Mesenteric fat pad (tissue), 1 donor: ENCODE measurements at places on chromosomes 16 and 17. TPM values are rescaled to one million over a fixed set of nuclear protein-coding genes. Genes with fewer than 3 reads are reported as not detected.

The NKD1 gene
- total RNA-seq = 2.4 TPM

The DEXI gene
- total RNA-seq = 41.6 TPM

The TRPV3 gene
- total RNA-seq = 1.2 TPM

The RCVRN gene
- total RNA-seq = 0.67 TPM

The NPIPA3 gene
- total RNA-seq = 4.1 TPM

The SPN gene
- 2.9 TPM for total RNA-seq

The ZDHHC1 gene
- 9.5 TPM for total RNA-seq

The PPP1R1B gene
- 33.1 TPM for total RNA-seq

The MEAK7 gene
- total RNA-seq = 11.5 TPM

The VPS9D1 gene
- 17.9 TPM for total RNA-seq

The GPRC5C gene
- total RNA-seq = 17.9 TPM

The KRT24 gene
- total RNA-seq = not detected

The PDIA2 gene
- 2.2 TPM for total RNA-seq

The PRSS36 gene
- 9.8 TPM for total RNA-seq

The PDK2 gene
- 41.9 TPM for total RNA-seq

The HS3ST4 gene
- not detected for total RNA-seq

The OR1F1 gene
- total RNA-seq = not detected

The SDR42E2 gene
- total RNA-seq = not detected

The PDILT gene
- total RNA-seq = not detected

The KRT33B gene
- total RNA-seq = not detected

The MT1B gene
- total RNA-seq = not detected

The MFSD6L gene
- total RNA-seq = not detected

The LAT gene
- total RNA-seq = 4.1 TPM

The PHF23 gene
- total RNA-seq = 47.4 TPM

The CLUH gene
- 149 TPM for total RNA-seq

The MT1A gene
- 769 TPM for total RNA-seq

The IL17C gene
- total RNA-seq = not detected

The PIRT gene
- total RNA-seq = not detected

The PPP1R27 gene
- not detected for total RNA-seq

The CD300LG gene
- 121 TPM for total RNA-seq

The UNC13D gene
- 12.8 TPM for total RNA-seq

The TMC6 gene
- 117 TPM for total RNA-seq

The NPW gene
- 0.58 TPM for total RNA-seq

The HAS3 gene
- 0.77 TPM for total RNA-seq

The DUS1L gene
- 103 TPM for total RNA-seq

The CACNG3 gene
- not detected for total RNA-seq

The MYH8 gene
- not detected for total RNA-seq

The TVP23C gene
- total RNA-seq = 15.8 TPM

The KRTAP16-1 gene
- total RNA-seq = not detected

The SYCE1L gene
- total RNA-seq = 1.3 TPM

The SLC12A3 gene
- total RNA-seq = not detected

The RTN4RL1 gene
- total RNA-seq = 11.2 TPM

The PSKH1 gene
- 28.6 TPM for total RNA-seq

The TRIM16 gene
- 37.1 TPM for total RNA-seq

The ANKFN1 gene
- total RNA-seq = 1.3 TPM

The RNF112 gene
- total RNA-seq = 3.9 TPM
